HTR-8/SVneo (cell line): ENCODE measurements at places on chromosomes 7 and 10.

GRCh38 chr10:110434489-110435096, 63.1 kb upstream of the DUSP5 start:
- DNase-seq = no peak

DNA sequence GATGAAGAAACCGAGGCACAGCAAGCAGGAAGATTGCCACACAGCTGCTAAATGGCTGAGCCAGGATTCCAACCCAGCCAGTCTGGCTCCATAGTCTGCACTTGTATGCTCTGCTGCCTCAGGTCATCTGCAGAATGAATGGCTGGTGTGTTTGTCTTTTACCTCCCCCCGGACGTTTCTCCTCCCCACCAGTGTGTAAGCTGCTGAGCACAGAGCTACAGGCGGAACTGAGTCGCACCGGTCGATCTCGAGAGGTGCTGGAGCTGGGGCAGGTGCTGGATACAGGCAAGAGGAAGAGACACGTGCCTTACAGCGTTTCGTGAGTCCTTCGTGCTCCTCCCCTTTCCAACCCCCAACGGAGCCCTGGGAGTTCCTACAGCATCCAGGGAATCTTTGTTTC, 2.6 kb downstream of the CNPY4 start:
- DNase-seq = no peak

DNA sequence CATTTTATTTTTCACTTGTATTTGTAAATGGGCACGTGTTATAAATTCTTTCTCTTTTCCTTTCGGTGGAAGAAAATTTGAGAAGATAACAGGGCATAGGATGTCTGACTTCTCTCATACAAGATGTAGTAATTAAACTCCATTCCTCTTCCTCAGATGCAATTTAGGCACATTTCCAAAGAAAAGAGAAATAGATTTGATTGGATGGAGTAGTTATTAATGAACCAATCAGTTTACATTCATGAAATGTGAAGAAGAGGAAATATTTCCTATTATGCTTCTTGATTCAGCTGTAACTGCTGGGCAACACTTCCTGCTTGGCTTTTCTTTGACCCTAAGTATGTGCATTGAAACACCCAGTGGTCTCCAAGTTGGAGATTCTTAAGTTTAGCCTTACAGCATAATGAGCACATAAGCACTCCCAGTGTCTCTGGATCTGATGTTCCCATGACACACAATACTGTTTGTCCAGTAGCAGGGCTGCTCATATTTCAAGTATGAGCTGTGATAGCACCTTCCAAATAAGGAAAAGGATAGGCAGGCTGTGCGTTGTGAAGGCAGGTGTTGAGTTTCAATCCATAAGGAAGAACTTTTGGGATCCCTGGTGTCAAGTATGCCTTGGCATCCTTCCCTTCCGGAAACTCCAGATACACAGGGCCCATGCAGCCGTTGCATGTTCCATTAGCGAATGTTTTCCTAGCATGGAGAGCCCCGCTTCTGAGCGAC, 33.4 kb upstream of the COBL start:
- DNase-seq = no peak

- DNase-seq = no peak
Measured at GRCh38 chr7:139854124-139854511, 25.1 kb downstream of the TBXAS1 start.

GRCh38 chr10:100995181-100995580, 4.4 kb upstream of the LZTS2 start:
- DNase-seq = no peak

- DNase-seq = no peak
Measured at GRCh38 chr7:90701771-90702170, 105.7 kb downstream of the CDK14 start.

DNA sequence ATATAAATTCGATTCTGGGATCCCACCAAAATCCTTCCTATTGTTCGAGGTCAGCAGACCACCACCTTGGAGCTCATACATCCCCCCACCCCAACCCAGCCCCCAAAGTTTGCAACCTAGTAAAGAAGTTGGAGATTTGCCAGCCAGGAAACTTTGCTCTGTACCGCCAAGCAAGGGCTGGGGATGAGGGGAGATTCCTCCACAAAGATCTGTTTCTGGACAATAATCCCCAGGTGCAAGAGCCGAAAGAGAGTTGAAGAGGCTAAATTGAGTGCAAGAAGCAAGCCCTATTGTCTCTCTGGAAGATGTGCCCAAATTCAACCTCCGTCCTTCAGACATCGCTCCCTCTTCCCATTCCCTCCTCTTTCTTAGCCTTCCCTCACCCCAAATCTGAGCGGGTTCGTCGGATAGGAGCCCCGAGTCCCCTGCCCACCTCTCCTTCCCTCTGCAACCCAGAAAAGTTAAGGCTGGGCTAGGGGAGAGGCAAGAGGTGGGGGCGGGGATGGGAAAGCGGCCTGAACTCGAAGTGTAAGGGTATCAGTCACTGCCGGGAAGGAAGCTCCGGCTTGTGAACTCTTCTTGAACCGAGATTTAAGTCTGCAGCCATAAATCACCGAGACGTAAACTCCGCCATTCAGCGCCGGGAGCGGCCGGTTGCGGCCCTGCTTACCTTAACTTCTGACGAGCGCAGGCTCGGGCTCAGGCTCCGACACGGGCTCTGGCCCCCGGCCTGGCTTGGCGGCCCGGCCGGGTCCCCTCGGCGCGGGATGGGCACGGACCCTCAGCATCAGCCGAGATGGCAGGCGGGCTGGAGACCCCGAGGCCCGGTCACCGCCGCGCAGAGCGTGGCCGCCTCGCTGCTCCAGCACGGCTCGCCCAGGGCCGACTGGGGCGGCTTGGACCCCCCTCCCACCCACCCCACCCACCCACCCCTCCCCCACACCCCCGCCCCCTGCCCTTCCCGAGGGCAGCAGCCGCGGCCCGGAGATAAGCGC, 10.8 kb upstream of the HOXA2 start:
- peak; percentile 71 for DNase-seq

GRCh38 chr10:86849181-86849894, 92.9 kb downstream of the BMPR1A start:
- no peak for DNase-seq

GRCh38 chr10:83677795-83678194, 461.5 kb upstream of the GHITM start:
- no peak for DNase-seq

- peak; percentile 15 for DNase-seq
Measured at GRCh38 chr10:17562614-17563013, 54.6 kb downstream of the HACD1 start.

- DNase-seq = no peak
Measured at GRCh38 chr10:128047991-128048818, 78.0 kb downstream of the MKI67 start.

DNA sequence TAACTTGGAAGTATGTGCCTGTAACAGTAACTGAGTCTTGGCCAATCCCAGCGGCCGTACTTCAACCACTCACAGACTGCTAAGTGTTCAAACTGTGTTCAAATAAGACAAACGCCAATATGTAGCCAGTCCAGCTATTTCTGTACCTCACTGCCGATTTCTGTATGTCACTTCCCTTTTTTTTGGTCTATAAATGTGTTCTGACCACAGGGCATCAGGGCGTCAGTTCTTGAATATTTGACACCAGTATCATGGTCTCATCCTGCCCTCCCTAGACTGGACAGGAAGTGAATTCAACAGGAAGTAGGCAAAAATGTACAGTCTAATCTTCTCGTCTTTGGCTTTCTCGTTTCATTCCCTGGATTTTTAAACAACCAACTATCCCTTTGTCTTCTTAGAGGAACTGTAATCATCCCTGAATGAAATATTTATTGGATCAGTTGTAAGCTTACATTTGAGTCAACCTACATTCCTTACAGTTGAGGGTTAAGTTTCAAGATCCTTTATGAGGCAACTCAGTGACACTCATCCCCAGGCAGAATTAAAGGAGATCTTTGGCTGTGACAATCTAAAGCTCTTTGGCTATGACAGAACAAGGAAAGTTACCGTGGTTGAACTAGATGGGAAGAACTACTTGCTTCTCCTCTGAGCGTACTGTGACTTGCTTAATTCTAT, 232.7 kb downstream of the NSUN6 start:
- DNase-seq = no peak

- no peak for DNase-seq
Measured at GRCh38 chr7:128781126-128781525, 5.5 kb upstream of the OPN1SW start.

- DNase-seq = no peak
Measured at GRCh38 chr7:18467011-18467410, 28.5 kb upstream of the HDAC9 start.

- DNase-seq = no peak
Measured at GRCh38 chr7:98872328-98872924, 2.6 kb upstream of the TMEM130 start.

- no peak for DNase-seq
Measured at GRCh38 chr7:131400681-131401176, 73.1 kb downstream of the MKLN1 start.

- no peak for DNase-seq
Measured at GRCh38 chr7:35555934-35556333, 139.0 kb downstream of the HERPUD2 start.

DNA sequence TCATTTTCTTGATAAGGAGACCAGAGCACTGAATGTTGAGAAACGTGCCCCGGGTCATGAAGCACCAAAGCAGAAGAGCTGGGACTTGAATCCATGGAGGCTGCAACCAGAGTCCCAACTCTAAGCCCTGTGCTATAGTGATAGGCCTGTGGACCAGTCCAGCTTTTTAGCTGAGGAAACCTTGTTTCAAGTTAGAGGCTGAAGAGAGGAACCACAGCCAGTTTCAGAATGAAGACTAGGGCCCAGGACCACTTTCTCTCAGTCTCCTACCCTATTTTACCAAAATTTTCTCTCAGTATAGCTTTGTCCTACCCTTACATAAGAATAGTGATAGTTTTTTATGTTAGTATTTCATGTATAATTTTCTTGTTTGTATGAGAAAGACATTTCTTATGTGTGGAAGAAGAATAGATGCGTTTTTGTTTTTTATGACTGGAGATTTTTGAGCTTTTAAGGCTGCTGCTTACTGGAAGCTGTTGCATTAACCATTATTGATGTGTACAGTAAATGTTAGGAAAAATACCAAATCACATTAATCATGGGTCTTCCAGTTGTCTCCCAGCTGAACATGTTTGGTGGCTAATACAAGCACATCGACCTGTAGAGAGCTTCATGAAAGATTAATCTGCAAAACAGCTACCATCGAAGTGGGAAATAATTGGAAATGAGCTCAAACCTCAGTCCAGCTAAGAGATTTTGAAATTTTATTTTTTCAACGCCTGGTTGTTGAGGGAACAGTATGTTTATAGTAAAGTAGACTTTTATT, 45.0 kb upstream of the CSTF2T start:
- DNase-seq = no peak
